Right atrium auricular region (tissue), 2 donors: ENCODE measurements at places on chromosomes 5 and 9. TPM values are rescaled to one million over a fixed set of nuclear protein-coding genes. Genes with fewer than 3 reads are reported as not detected.

- no peak for DNase-seq
These were observed 114.1 kb upstream of the LPCAT1 start for GRCh38 chr5:1637639-1638481.

DNA sequence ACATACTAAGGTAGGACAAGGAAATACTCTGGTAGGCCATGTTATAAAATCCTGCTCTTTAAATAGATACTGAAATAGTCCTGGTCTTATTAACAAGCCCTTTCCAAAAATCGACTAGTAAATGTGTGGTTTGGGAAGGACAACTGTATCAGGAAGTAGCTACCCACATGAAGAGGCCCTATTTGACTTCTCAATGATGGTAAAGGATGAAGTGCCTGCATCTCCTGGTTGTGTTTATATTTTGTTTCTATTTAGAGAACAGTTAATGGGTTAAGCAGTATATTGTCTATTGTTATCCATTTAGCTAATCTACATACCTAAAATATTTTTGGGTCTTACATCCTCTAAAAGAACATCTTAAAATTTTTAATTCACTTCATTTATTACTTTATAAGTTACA, 12.5 kb downstream of the GDF9 start:
- DNase-seq: no peak

The LPAR1 gene
- total RNA-seq: 20.2 TPM

- DNase-seq: no peak
These were observed 56.9 kb downstream of the SNX24 start for GRCh38 chr5:122902263-122902662.

The GAPVD1 gene
- 26.0 TPM for total RNA-seq

GRCh38 chr9:86978922-86979474, 31.7 kb upstream of the GAS1 start:
- DNase-seq: no peak

The WNT8A gene
- not detected for total RNA-seq

DNA sequence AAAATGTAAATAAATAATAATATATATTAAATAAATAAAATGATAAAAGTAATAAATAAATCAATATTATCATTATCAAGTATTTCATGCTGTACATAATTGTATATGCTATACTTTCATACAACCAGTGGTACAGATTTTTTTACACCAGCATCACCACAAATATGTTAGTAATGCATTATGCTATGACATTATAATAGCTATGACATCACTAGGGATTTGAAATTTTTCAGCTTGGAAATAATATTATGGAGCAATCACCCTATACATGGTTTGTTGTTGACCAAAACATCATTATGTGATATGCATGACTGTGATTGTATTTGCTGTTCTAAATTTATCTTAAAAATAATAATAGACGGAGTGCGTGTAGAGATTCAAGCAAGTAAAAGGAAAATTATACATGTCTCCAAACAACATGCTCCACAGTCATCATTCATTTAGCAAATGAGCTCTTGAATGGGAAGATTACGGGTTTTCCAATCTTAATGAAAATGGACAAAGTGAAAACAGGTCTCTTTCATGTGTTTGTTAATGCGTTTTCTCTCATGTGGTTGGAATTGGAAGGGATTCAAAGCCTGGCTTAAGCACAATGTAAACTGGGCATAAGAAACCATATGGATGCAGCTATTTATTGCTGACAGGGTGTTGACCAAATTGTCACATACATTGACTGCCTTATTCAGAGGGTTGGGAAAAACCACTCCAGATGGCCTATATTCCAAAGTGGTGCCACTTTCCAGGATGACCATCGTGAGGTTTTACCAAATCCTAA, 643.0 kb upstream of the RGMB start:
- no peak for DNase-seq

The NUTM2F gene
- total RNA-seq: not detected

The RHOBTB3 gene
- total RNA-seq: 56.2 TPM

- DNase-seq: no peak
These were observed 174.0 kb downstream of the RAPGEF6 start for GRCh38 chr5:131460867-131461572.

DNA sequence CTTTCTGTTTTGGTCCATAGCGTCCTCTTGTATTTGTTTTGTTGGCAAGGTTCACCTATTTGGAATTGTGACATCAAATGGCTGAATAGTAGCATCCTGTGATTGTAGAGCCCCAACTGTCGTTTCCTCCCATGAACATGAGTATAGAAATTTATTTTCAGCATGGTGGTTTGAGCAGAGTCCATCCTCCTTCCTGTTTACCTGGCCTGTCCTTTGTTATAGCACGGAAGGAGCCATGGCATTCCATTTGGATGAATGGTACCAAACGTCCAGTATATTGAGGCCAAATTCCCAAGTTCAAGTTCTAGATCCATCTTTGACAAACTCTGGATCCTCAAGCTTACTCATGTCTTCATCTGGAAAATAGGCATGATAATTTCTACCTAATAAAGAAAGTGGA, 16.8 kb downstream of the RASGRF2 start:
- DNase-seq: no peak

- no peak for DNase-seq
These were observed 203.5 kb upstream of the RGMB start for GRCh38 chr5:98570010-98570409.
